ENCODE measurements at places on chromosomes 1 and 21.

DNA sequence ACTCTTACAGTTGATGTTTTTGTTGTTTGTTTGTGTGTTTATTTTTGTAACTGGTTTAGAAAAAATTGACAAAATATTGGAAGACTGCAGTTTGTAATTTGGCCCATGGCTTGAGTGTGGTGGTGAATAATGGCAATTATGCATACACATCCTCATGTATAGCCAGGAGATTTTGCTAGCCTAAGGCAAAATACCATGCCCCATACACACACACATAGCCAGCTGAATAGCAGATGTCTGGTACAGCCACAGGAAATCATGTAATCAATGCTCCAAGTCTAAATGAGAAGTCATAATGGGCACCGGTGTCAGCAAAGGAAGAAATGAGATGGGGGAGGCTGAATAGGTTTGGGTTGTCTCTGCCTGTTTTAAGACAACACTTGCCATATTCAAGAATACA, 135.2 kb upstream of the COA6 start:
- DNase-seq: no peak

DNA sequence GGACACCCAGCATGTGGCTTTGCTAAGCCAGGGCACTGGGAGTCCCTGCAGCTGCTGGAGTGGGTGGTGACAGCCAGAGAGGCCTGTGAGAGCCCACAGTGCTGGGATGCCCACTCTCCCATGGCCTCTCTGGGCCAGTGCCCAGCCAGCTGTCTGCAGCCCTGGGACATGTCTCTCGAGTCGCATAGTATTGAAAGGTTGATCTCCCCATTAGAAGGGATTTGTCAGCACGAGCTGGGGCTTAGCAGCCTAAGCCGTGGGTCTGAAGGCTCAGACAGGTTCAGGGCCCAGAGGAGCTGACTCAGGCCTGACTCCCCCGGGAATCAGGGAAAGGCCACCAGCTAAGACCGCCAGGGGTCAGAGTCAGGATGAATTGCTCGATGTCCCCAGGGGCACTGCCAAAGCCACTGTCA, 53.5 kb downstream of the FOXD2 start:
- DNase-seq: peak; percentile 51

DNA sequence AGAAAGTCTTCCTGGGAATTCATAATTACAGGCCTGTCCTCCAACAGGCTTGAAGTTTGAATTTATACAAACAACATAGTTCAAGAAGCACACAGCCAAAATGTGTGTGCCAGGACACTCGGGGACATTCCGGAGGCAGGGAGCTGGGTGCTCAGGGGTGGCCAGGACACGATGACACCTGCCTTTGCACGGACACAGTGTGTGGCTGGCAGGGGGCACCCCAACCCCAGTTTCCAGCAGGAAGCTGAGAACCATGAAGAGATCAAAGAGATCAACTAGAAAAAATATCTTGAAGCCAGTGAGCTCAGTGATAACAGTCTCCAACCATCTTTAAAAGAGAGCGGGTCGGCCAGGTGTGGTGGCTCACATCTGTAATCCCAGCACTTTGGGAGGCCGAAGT, 32.5 kb upstream of the TRAPPC10 start:
- no peak for DNase-seq

- no peak for DNase-seq
Observed at GRCh38 chr21:34202553-34203372, 129.4 kb downstream of the MRPS6 start.

DNA sequence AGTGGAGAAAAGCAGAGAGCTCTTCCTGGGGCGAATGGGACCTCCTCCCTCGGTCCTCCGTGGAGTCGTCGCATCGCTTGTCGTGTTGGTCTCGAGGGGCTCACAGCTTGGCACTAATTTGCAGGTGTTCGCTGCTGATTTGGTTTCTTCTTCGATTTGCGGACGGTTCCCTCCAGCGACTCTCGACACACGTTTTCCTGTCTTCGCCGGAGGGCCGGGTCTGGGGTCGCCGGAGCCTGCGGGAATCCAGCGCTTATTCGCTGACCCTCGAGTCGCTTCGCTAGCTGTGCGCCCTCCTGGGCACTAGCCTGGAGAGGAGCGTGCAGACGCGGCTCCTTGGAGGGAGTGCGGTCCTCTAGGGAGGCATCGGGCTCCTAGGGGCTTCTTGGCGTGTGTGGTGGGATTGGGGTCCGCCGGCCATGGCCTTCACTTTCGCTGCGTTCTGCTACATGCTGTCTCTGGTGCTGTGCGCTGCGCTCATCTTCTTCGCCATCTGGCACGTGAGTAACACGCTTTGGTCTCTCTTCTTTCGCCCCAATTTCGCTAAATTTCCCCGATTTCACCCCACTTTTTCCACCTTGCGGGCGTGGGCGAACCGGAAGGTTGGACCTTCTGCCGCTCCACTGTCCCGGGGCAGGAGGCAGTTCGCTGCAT, 766 bp downstream of the CNIH3 start:
- DNase-seq: no peak
